ENCODE measurements at places on chromosomes 2 and 18.

- no peak for DNase-seq
Measured at GRCh38 chr2:107437807-107438206, 388.9 kb upstream of the RGPD4 start.

- DNase-seq = peak; percentile 7
Measured at GRCh38 chr2:47015206-47015605, 99.6 kb upstream of the MCFD2 start.

DNA sequence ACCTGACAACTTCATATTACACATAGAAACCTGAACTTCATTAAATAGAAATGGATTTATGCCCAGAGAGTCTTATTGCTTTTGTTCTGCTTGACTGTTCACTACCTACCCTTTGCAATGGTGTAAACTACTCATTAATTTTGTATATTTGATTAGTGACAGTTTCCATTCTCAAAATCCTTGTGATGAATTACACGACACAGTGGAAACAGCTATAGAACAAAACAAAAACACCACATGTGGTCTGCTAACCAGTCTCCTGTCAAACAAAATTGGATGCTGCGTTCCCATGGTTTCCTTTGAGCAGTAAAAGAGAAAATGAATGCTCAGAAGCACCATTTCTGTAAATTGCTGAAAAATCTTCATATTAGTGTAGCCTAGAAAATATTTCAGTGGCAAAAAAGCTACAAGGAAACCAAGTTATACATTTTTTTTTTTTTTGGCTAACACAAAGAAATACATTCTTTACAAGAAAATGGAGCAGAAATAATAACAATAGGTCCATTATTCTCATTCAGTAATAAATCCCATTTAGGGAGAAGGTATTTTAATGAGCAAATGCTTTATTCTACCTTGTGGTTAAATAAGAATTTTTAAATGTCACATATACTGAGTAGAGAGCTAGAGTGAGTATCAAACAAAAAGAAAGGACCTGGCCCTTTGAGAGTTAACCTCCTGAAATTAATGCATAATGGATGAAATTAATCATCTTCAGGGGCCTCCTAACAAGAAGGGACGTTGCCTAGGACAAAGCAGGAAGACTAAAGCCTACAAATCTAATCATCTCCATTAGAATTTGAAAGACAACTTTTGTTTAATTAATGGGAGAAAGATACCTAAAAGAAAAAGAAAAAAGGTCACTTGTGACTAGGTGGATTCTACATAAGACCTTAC, 355.1 kb upstream of the ZC3H15 start:
- DNase-seq = no peak

GRCh38 chr2:222296311-222296741, 2.5 kb downstream of the PAX3 start:
- DNase-seq = no peak

- no peak for DNase-seq
Measured at GRCh38 chr2:190255676-190256075, 64.0 kb downstream of the HIBCH start.

DNA sequence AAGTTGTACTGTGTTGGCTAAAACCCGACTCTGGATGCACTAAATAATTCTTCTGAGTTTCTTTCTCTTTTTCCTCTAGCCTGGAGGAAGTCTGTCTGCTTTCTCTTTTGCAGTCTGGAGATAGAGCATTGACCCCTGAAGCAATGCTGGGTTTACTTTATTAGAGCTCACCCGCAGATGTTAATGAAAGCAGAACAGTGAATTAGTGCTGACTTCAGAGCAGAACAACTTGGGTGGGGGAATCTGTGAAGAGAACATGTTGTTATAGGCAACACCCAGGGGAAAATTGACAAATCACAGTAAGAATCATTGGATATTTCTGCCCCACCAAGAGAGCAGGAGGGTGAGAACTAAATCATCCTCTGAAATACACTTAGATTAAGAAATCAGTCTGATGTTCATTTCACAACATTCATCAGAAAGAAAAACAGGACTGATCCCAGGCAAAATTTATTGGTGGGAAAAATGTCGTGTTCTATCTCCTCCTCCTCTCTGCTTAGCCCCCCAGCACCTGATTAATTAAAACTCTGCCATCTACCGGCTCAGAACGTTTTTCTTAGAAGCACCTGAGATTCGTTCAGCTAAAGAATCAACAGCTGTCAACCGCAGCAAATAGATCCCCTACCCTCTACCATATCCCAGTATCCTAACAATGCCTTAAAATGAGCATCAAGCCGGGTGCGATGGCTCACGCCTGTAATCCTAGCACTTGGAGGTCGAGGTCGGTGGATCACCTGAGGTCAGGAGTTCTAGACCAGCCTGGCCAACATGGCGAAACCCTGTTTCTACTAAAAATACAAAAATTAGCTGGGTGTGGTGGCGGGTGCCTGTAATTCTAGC, 165.1 kb downstream of the FMNL2 start:
- no peak for DNase-seq

DNA sequence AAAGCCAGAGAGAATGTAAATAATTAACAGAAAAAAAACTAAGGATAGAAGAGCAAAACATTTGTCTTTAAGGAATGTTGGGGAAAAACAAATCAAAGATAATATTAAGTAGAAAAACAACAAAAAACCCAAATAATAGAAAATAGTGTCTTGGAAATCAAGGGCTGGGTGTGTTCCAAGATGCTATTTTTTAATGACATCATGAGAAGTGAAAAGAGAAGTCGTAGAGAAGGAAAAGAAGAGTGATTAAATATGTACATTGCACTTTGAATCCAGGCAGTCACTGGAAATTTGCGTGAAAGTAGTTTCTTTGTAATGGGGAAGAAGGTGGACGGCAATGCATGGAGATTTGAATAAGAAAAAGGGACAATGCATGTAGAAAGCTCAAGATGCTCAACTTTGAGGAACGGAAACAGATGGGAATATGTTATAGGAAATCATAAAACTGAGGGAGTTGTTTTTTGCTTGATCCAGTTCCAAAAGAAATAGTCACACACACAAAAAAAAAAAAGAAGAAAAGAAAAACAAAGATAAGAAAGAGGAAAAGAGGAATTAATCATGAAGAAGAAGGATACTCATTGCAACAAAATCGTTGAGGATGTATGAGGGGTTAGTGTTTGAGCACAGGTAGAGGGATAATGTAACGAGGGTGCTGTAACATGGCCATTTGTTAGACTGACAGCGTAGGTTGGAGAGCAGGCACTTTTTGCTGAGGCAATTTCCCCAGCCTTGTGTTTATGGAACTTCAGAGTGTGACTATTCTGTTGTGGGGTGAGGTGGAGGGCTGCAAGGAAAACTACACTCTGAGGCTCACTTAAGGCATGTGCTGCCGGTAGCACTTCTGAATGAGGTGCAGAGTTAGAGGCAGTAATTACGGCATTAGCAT, 184.1 kb downstream of the CALCRL start:
- peak; percentile 5 for DNase-seq

- DNase-seq = no peak
Measured at GRCh38 chr2:12498286-12498685, 218.4 kb upstream of the TRIB2 start.

- no peak for DNase-seq
Measured at GRCh38 chr2:71791501-71792135, 338.3 kb downstream of the DYSF start.

GRCh38 chr18:58255701-58256311, 211.8 kb downstream of the NEDD4L start:
- no peak for DNase-seq

GRCh38 chr2:45380131-45380836, 230.8 kb downstream of the SRBD1 start:
- DNase-seq = no peak

- DNase-seq = no peak
Measured at GRCh38 chr2:103739186-103739585, 977.4 kb downstream of the TMEM182 start.

DNA sequence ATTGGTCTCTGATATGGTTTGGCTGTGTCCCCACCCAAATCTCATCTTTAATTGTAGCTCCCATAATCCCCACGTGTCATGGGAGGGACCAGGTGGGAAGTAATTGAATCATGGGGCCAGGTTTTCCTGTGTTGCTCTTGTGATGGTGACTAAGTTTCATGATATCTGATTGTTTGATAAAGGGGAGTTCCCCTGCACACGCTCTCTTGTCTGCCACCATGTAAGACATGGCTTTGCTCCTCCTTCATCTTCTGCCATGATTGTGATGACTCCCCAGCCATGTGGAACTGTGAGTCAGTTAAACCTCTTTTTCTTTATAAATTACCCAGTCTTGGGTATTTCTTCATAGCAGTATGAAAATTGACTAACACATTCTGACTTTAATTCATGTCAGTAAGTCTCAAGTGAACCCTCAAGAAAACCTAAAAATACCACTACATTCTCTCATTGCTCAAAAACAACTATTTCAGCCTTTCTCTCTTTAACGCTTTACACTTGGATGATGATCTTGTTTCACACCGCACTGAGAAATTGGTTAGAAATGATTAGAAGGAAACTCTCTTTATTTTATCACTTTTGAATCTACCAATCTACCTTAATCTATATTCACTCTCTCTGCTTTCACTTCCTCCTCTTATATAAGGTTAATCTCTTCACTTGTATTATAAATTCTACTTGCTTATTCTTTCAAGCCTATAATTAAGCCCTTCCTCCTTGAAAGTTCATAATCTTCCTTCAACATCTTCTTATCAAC, 110.1 kb downstream of the GALR1 start:
- no peak for DNase-seq

- DNase-seq = peak; percentile 34
Measured at GRCh38 chr2:70552501-70553333, 909 bp downstream of the TGFA start.

DNA sequence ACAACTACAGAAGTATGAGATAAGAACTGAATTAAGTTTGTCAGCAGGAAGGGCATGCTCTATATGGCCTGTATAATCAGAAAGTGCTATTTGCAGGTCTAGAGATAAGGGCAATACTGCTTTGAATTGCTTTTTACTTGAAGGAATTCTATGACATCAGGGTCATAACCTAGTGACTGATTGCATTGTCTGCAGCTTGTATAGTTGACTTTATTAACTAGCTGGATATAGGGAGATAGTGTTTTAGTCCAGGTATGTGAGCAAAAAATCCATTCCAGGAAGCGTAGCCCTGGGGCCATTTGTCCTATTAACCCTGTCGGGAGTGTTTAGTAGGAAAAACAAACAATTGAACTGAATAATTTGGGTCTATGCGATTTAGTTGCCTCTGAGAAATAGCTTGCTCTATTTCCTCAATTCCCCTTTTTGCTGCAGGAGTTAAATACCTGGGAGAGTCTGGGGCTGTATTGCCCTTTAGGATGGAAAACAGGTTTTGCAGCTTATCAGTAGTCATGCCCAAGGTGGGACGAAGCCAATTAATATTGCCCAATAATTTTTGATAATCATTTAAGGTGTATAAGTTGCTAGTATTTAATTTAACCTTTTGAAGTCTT, 30.0 kb downstream of the HTR2B start:
- DNase-seq = no peak

GRCh38 chr2:231988179-231988866, 26.8 kb downstream of the DIS3L2 start:
- no peak for DNase-seq

- no peak for DNase-seq
Measured at GRCh38 chr2:216501854-216502253, 3.2 kb downstream of the RPL37A start.

DNA sequence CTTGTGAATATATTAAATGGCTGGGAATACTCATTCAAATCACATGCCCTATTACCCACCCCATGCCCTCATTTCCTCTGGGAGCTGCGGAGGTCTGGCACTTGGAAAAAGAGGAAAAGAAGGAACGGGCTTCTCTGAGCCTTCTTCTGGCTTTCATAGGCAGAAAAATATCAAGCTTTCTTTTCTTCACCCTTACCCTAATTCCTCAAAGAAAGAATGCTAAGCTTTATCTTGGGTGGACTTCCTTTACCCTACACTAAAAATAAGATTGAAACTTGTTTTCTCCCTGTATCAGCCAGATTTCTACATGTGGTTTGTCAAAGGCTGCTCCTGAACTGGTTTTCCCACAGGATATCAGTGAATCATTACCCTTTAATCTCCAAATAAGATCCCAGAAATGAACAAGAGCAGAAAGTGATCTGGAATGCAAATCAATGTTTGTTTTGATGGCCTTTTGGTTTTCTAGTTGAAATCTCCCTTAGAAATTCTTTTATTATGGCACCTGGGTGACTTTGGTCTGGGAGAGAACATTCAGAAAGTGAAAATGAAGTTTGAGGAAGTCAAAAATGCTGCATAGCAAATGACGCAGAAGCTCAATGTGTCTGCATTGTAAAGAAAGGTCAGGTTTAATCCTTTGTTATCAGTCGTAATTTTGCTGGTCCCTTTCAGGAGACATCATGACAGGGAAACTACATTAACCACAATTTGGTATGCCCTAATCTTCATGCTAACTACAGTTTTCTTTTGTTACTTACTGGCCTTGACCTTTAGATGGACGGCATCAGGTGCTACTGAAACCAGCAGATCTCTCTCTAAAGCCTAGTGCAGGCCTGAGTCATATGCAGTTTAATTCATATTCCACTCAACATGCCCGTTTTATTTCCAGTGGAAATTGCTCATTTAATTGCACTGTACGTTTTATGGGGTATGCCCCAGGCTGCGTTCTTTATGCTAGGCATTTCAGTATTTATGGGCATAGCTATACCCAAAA, 46.6 kb upstream of the HNRNPA3 start:
- peak; percentile 67 for DNase-seq

- no peak for DNase-seq
Measured at GRCh38 chr2:101501443-101501842, 26.5 kb upstream of the RFX8 start.

DNA sequence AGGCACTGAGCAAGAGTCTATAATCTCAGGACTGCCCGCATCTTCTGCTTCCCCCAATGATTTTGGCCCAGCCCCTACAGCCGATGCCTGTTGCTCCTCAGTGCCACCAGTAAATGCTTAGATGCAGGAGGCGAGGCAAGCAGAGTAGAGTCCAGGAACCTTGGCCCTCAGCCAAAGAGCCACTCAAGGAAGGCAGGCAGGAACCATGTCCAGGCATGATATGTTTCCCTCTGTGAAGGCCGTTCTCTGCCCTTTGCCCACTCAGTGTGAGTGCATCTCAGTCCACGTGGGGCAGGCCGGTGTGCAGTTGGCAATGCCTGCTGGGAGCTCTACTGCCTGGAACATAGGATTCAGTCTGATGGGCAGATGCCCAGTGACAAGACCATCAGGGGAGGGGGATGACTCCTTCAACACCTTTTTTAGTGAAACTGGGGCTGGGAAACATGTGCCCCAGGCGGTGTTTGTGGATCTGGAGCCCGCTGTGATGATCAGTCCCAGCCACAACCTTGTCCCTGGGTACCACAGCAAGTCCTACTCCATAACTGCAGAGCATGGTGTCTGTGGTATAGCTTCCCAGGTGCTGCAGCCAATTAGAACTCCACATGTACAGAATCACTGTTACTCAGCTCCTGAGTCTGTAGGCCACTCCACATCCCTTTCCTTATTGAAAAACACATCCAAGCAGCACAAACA, 9.7 kb upstream of the DNAJB2 start:
- no peak for DNase-seq

- no peak for DNase-seq
Measured at GRCh38 chr2:23418056-23418455, 33.1 kb downstream of the KLHL29 start.

GRCh38 chr2:5504756-5505155, 187.4 kb upstream of the SOX11 start:
- no peak for DNase-seq
